ENCODE measurements at places on chromosomes 3 and 15.

GRCh38 chr3:20563251-20563650, 377.2 kb upstream of the SGO1 start:
- DNase-seq = no peak

GRCh38 chr3:125165189-125165947, 47.2 kb downstream of the SLC12A8 start:
- DNase-seq = no peak

DNA sequence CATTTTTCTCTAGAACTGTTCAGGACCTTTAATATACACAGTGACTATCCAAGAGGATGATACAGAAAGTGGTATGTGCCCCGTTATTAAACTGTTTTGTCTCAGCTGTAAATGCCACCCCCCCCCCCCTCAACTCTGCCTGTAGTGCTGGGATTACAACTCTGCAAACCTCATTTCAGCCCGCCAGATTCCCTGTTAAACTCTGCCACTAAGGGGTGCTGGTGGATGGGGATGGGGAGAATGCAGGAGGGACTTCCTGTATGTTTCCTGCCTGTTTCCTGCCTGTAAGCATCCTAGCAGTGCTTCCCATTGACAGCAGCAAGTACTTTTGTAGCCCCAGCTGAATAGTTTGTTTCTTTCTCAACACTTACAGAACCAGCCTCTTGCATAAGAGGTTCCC, 301.7 kb upstream of the RORA start:
- no peak for DNase-seq

GRCh38 chr3:49716169-49716568, 3.3 kb downstream of the AMIGO3 start:
- DNase-seq = no peak
